ENCODE measurements at places on chromosomes 4 and X. TPM values are rescaled to one million over a fixed set of nuclear protein-coding genes. Genes with fewer than 3 reads are reported as not detected.

The DMP1 gene
- polyA plus RNA-seq = not detected

- H3K4me1 ChIP-seq = no peaks in the 10 kb centered on the region
- no peak overlapping the region for H3K4me3 ChIP-seq
- no peaks in the 10 kb centered on the region for H3K27me3 ChIP-seq
- H3K36me3 ChIP-seq = no peaks in the 10 kb centered on the region
- no peak overlapping the region for H3K27ac ChIP-seq
- DNase-seq = no peak
Measured at GRCh38 chr4:110354460-110354859, 121.5 kb upstream of the ENPEP start.

GRCh38 chr4:69576251-69576877, 63.1 kb downstream of the UGT2A2 start:
- no peaks in the 10 kb centered on the region for H3K36me3 ChIP-seq
- H3K4me3 ChIP-seq = no peak overlapping the region
- no peak for DNase-seq
- H3K27me3 ChIP-seq = no peaks in the 10 kb centered on the region

The BRS3 gene
- polyA plus RNA-seq = not detected

DNA sequence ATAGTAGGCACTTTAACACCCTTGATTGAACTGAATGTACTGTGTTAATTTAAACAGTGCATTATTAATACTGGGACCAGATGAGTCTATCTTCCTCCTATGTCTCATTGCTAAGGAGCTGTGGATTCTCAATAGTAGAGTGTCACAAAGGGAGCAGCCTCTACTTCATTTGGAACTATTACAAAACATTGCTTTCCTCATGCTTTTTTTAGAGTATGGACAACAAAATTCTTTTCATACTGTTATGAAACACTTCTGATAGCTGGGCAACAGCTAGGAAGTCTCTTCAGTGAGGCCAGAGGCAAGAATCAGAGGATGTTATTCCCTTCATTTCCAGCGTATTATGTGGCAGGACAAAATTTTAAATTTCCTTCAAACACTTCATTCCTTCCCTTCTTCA, 160.8 kb downstream of the FBXO8 start:
- no peaks in the 10 kb centered on the region for H3K4me1 ChIP-seq
- no peaks in the 10 kb centered on the region for H3K36me3 ChIP-seq
- no peak overlapping the region for H3K4me3 ChIP-seq
- peaks cover 1% of the 10 kb centered on the region for H3K27me3 ChIP-seq
